ENCODE measurements at places on chromosomes 3 and 15.
A peak's percentile ranks its signal among the peaks of the same experiment; 100 is the strongest.

GRCh38 chr15:38479266-38479665 lies 25.3 kb downstream of the FAM98B start:
- DNase-seq, result no peak

DNA sequence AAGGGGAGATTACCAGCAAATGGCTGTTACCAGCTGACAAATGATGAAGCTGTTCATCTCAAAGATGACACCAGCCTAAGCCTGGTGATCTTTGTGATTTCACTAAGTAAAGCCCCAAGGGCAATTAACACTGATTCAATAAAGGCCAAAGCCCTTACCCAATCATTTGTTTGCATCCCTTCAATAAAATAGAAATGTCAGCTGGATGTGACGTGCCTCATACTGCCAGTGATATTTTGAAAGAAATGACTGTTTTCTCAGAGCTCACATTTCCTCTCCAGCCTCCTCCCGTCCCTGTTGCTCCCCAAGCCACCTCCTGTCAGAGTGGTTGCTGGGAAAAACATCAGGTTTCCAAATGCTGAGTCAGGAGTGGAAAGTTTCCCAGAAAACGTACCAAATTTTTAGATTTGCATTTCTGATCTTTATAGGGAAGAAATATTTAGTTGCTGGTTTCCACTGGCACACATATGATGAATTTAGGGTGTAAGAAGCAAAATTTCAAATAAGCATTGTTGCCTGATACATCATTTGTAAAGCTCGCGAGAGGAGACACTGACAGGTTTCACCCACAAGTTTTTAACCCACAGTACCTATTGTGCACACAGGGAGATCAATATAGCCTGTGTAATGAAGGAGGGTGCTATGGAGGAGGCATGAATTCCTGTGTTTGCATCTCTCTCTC lies 21.0 kb downstream of the C2CD4A start:
- DNase-seq, result no peak

DNA sequence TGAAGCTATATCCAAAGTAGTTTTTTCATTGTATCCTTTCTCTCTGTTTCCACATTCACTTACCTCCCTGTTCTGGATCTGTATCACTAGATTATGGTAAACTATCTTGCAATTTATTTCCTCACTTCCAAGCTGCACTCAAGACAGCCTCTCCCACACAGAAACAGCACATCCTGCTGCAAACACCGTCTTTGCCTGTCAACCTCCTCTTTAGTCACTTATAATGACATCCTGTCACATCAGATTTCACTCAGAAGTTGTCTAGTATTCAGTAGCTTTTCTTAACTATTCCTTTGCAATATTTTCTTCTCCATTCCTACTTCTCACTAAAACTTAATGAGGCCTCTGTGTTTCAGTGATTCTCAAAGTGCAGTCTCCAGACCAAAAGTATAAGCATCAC lies 490.8 kb downstream of the IGSF11 start:
- no peak for DNase-seq

DNA sequence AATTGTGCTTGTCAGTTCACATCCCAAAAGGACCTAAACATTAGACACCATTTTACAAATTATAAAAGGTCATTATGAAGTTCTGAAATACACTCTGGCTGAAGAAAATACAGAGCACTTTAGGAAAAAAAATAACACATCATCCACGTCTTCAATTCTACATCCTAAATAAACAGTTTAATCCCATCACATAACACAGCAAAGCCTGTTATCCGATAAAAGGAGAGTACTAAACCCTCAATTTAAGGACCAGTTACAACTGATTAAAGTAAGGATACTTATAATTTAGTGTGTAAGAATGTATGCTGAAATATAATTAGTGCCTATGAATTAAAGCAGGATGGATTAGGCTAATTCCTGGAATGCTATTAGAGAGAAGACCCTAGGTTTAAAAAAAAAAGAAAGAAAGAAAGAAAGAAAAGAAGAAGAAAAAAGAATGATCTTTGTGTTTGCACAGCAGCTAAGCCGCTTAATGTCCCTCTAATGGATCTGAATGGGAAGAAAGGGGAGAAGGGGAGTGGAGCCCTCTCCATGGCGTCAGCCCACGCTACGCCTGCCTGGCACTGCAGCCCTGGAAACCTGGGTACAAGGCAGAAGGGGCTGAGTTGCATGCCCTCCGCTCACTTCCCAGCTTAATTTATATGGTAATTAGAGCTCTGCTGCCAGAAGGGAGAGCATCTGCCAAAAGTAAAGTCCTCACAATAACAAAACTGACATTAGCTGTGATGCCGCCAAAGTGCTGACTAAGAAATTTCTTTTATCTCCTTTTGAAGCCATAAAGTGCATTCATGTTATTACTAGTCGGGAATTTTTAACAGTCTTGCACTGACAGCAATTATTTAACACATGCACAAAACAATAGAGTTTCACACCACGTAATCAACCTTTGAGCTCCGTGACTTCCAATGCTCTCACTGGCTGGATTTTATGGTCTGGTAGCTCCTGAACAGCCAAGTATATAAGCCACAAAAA lies 90.0 kb downstream of the FSIP1 start:
- DNase-seq, result no peak

GRCh38 chr3:23829242-23829934 lies 23.6 kb downstream of the UBE2E1 start:
- DNase-seq, result no peak

GRCh38 chr3:194323785-194324735 lies 27.1 kb downstream of the CPN2 start:
- DNase-seq, result peak; percentile 96

All from left ventricle myocardium superior (tissue), 1 donor.